ENCODE measurements at places on chromosomes 7 and 10.

- DNase-seq, result no peak
Observed at GRCh38 chr10:36344240-36345174, 702.4 kb upstream of the FZD8 start.

DNA sequence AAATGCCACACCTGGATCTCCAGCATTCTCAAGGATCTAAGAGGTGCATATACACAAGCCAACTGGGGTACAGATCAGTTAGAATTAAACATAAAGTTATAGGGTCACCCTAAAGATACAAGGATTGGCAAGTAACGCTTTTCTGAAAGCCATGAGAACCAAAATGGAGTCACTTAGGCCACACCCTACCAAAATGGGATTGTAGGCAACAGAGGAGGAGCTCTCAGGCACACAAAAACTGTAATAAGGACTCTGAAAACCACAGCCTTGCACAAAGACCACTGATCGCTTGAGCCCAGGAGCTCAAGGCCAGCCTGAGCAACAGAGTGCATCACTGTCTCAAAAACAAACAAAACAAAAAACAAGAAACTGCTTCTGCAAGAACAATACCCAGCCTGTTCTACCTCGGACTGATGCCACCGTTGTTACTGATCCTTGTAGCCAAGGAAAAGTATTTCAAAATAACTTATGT is 35.5 kb downstream of the SVOPL start:
- no peak for DNase-seq

GRCh38 chr7:73352784-73353183 is 24.8 kb downstream of the FKBP6 start:
- DNase-seq, result no peak

- no peak for DNase-seq
Observed at GRCh38 chr7:44175730-44176129, 13.5 kb downstream of the GCK start.

GRCh38 chr7:135773464-135773863 is 24.9 kb upstream of the FAM180A start:
- no peak for DNase-seq

GRCh38 chr10:63653747-63654146 is 132.5 kb downstream of the REEP3 start:
- DNase-seq, result no peak

DNA sequence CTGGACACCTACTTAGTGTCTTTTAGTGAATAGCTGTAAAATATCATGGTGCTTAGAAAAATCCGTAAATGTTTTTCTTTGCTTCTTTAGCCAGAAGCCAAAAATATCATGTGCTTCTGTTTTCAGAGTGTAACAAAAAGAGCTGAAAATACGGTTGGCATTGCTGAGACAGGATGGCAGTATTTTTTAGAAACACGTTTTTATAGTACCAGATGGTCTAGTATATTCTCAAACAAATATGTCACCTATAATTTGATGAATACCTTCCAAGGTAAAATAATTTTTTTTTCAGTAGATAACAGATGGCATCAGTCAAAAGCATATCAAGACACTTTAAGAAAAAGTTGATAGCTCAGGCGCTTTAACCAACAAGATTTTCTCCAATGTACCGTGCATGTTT is 326.6 kb downstream of the PHF14 start:
- no peak for DNase-seq

GRCh38 chr7:157412021-157412443 is 75.2 kb downstream of the DNAJB6 start:
- DNase-seq, result peak; percentile 22

GRCh38 chr7:88109612-88110011 is 110.2 kb downstream of the SRI start:
- no peak for DNase-seq

DNA sequence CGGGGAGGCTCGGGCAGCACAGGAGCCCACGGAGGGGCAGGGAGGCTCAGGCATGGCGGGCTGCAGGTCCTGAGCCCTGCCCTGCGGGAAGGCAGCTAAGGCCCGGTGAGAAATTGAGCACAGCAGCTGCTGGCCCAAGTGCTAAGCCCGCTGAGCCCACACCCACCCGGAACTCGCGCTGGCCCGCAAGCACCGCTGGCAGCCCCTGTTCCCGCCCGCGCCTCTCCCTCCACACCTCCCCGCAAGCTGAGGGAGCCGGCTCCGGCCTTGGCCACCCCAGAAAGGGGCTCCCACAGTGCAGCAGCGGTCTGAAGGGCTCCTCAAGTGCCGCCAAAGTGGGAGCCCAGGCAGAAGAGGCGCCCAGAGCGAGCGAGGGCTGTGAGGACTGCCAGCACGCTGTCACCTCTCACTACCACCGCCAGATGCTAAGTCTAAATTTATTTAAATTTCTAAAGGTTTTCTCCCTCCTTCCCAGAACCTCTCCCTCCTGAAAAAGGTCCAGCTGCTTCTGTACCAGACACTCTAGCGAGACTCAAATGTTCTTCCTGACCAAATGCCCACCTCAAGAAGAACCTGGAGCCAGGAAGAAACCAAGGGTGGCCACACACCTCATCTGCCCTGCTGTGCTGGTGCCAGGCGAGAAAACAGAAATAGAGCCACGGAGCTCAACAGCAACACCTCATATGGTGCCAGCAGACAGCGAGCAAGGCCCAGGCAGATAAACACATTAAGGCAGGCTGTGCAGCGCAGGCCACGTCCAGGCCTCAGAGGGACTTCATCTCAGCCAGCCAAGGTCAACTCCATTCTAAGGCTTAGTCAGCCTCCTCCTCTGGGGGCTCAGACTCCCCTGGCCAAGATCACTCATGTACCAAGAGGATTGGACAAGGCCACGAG is 47.0 kb downstream of the KCNMA1 start:
- DNase-seq, result no peak

DNA sequence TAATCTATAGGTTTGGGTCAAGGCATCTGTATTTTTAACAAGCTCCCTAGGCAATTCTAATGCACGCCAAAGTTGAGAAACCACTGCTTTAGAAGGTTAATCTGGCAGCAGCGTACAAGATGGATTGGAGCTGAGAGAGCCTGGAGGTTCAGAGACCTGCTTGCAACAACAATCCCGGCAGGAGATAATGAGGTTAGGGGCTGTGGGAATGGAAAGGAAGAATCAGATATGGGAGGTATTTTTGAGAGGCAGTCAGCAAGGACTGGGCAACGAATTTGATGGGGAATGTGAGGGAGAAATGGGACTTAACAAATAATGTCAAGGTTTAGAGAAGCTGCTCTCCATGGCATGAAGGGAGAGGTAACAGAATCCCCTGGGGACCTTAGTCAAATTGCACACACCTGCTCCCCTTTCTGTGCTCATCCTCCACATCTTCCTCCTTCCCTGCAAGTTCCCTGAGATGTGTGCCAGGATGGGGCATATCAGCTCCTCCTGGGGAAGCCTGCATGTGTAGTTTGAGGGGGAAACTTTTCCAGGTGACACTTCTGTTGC is 731.0 kb upstream of the GALNT17 start:
- DNase-seq, result no peak

DNA sequence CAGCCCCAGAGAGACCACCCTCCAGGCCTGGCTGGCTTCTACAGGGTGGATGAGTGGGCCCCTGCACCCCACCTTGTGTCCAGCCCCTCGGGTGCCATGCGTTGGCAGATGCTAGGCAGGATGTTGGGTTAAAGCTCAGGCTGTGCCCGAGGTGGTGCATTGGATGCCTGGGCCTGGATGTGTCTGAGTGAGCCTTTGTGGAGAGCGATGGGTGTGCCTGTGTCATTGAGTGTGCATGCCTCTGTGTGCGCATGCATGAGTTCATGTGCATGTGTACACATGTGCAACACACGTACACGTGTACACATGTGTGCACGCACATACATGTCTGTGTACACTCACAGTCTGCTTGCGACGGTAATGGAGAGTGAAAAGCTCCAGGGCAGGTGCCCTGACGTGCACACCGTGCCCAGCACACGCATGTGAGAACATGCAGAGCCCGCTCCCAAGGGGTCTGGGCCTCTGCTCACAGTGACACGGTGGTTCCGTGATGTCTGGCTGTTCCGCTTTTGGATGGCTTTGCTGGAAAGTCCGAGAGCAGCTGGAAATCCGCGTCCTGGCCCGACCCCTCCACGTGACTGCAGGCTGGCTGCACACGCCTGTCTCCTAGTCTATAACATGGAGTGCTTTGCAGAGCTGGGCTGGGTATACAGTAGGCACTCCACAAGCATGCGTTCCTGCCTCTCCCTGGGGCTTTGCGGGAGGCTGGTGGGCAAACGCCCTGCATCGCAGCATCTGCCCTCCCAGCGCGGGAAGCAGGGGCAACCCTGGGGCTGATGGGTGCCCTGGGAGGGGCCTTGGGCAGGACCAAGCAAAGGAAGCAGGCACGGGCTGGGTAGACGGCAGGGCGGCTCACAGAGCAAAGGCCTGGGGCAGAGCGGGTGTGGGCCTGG is 36.9 kb downstream of the ELFN1 start:
- DNase-seq, result no peak

- DNase-seq, result no peak
Observed at GRCh38 chr10:44385026-44385695, at the start of gene CXCL12. TSS of gene CXCL12 (minus strand) at chr10:44385097. CDS start at chr10:44385005, 92 bp downstream.

DNA sequence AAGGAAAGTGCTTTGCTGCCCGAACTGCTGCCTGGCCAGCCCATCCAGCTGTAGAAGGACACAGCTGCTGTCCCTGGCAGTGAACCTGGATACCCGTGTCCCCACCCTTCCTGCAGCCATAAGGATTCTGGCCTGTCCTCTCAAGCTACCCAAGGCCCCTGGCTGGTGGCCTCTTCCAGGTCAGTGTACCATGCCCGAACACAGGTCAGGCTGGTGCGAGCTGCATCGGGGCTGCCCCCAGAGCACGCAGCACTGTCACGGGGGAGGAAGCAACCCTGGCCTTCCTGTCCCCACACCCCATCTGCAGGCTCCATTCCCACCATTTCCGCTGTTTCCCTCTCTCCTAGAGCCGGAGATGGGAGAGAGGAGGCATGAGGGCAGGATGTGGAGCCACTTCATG is 30.5 kb upstream of the PWWP2B start:
- no peak for DNase-seq

GRCh38 chr7:123198111-123198510 is 1.7 kb downstream of the SLC13A1 start:
- no peak for DNase-seq

GRCh38 chr10:107767185-107767584 is 602.7 kb upstream of the SORCS1 start:
- DNase-seq, result no peak
